ENCODE measurements at places on chromosomes 5 and 9.

- DNase-seq = peak; percentile 70
These were observed 118.6 kb downstream of the RGS3 start for GRCh38 chr9:113581865-113582697.

GRCh38 chr5:134968055-134968454 lies 348 bp downstream of the CATSPER3 start:
- no peak for DNase-seq

- DNase-seq = no peak
These were observed 503.6 kb downstream of the SEMA5A start for GRCh38 chr5:9042241-9042640.

- no peak for DNase-seq
These were observed 50.1 kb upstream of the ADAMTS16 start for GRCh38 chr5:5089895-5090649.

DNA sequence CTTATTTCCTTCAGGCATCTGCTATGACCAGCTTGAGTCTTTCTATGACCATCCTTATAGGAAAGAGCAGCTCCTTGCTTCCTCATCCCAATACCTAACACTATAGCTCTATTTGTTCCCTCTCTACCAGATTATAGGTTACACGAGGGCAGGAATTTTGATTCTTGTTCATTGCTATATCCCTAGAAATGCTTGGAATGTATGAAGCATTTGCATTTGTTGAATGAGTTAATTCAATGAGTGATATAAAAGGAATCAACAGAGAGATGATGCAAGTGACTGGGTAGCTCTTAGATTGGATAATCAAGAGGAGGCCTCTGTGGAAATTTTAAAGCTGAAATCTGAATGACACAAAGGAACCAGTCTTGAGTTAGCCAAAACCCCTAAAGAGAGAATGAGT lies 13.9 kb downstream of the ZCCHC9 start:
- DNase-seq = no peak

DNA sequence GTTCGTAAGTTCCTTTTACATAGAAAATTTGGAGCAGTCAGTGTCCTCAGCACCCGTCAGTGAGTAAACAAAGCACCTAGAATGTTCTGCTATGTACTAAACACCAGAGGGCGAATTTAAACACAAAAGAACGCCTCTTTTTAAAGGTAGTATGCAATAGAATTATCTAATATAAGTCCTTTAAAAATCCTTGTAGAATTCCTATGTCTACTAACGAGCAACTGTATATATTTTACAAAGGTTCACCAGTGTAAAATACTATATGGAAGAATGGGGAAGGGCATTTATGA lies 499 bp upstream of the TMEM232 start:
- peak; percentile 46 for DNase-seq

GRCh38 chr9:36499174-36499890 lies 73.4 kb upstream of the MELK start:
- DNase-seq = no peak

- DNase-seq = no peak
These were observed 62.1 kb downstream of the ZSWIM6 start for GRCh38 chr5:61394078-61394704.

DNA sequence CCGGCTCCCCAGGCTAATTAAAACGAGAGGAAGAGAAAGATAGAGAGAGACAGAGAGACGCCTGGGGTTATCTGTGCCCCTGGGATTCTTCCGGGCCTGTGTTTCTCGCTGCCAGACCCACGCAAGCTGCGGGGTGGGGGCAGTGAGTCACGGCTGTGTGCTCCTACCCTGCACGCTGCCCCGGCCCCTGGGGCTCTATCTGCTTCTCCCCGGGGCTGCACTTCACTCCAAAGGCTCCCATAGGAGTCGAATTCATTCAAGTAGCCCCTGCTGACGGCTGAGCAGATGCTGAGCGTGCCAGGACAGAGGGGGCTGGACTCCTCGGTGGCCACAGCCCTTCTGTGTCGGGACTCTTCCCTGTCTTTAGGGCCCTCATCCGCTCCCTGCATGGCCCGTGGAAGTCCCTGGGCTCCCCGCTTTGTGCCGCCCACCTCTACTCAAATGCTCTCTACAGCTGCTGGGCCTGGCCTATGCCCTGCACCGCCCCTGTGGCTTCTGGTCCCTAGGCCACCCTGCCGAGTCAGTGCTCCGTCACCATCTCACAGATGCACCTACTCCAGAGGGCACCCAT lies 22.8 kb downstream of the SARDH start:
- DNase-seq = no peak

DNA sequence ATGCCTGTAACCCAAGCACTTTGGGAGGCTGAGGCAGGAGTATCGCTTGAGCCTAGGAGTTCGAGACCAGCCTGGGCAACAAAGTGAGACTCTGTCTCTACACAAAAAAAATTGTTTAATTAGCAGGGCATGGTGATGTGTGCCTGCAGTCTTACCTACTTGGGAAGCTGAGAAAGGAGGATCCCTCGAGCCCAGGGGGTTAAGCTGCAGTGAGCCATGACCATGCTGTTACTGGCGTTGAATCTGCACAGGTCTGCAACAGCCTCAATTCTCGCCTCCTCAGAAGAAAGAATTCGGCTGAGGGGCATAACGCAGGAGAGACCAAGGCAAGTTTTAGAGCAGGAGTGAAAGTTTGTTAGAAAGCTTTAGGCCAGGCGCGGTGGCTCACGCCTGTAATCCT lies 18.0 kb downstream of the CCT5 start:
- DNase-seq = no peak

DNA sequence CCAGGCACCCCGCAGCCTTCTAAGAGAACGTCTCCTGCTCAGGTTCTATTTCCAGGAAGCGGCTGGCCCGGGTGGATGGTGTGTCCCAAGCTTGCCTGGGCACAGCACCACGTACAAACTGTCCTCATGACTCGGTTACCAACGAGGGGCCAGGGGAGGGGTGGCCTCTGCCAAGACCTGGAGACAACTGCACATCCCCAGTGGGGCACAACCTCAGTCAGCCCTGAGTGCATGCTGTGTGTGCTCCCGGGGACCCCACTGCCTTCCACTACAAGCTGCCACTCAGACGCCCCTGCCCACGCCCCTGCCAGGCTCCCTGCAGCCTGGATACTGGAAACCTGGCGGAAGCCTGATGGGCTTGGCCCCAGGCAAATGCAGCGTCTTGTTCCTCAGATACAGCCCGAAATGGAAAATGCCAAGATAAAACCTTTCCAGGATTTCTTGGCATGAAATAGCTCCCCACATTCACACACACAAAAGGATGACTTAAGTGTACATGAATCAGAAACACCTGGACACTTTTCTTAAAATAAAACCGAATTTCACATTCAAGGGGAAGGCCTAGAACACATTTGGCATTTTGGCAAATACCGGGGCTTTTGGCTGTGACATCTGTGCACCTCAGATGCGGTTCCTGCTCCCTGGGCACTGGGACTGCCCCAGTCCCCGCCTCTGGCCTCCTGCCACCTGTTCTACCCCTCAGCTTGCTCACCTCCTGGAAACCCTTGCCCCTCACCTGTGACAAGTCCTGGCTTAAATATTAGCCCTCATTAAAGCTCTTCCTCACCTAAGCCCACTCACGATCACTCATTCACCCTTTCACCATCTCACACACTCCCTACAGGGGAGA lies 62.5 kb downstream of the COL23A1 start:
- no peak for DNase-seq

Data from CD8-positive, alpha-beta T cell (primary cell).